Activated CD4-positive, alpha-beta T cell treated with anti-CD3 and anti-CD28 coated beads, Interleukin-2, amount 10 ng/mL, durations not matched to agents 24 days and 14 days (primary cell): ENCODE measurements at places on chromosomes 5 and 9. TPM values are rescaled to one million over a fixed set of nuclear protein-coding genes. Genes with fewer than 3 reads are reported as not detected.

- H3K27ac ChIP-seq: no peak overlapping the region
- no peaks in the 10 kb centered on the region for H3K36me3 ChIP-seq
- DNase-seq: no peak
- peaks cover 12% of the 10 kb centered on the region for H3K27me3 ChIP-seq
- no peak overlapping the region for H3K4me3 ChIP-seq
Observed at GRCh38 chr9:14713187-14713767, 9.3 kb downstream of the CER1 start.

DNA sequence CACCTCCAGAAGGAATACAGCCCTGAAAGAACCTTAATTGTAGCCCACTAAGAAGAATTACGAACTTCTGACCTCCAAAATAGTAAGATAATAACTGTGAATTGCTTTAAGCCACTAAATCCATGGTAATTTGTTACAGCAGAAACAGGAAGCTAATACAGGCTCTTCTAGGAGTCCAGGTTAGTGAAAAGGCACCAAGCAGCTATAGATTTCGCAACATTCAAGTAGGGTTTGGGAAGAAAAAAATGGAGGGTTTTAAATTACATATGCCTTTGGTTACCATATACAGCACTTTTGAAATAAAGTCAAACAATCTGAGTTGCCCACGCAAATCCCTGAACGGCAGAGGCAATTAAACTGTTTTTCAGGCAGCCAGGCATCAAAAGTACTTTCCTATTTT lies 1.7 kb upstream of the ACTL7A start:
- no peak for DNase-seq
- no peak overlapping the region for H3K4me3 ChIP-seq
- H3K27me3 ChIP-seq: no peaks in the 10 kb centered on the region

LOX gene
- total RNA-seq: 0.05 TPM in 1 of 2 replicates, not detected in the other

GRCh38 chr5:140546851-140547507 lies 483 bp upstream of the EIF4EBP3 start:
- H3K27me3 ChIP-seq: no peaks in the 10 kb centered on the region
- no peak for DNase-seq
- H3K27ac ChIP-seq: peak overlapping the region; percentile 89
- peak overlapping the region; percentile 82 for H3K4me3 ChIP-seq
- peaks cover 26% of the 10 kb centered on the region for H3K4me1 ChIP-seq

PCA3 gene
- total RNA-seq: not detected in 2 replicates

- H3K27ac ChIP-seq: no peak overlapping the region
- H3K27me3 ChIP-seq: no peaks in the 10 kb centered on the region
Observed at GRCh38 chr9:69513141-69513820, 158.9 kb downstream of the APBA1 start.

GRCh38 chr5:32545102-32545800 lies 40.1 kb upstream of the SUB1 start:
- DNase-seq: no peak
- H3K4me3 ChIP-seq: no peak overlapping the region
- peaks cover 35% of the 10 kb centered on the region for H3K4me1 ChIP-seq
- H3K36me3 ChIP-seq: peaks cover 45% of the 10 kb centered on the region
- H3K27ac ChIP-seq: no peak overlapping the region
